ENCODE measurements at places on chromosomes 5 and 9. TPM values are rescaled to one million over a fixed set of nuclear protein-coding genes. Genes with fewer than 3 reads are reported as not detected.

The RABGAP1 gene
- total RNA-seq, result 13.6 TPM

The CYLC2 gene
- not detected for total RNA-seq

The IL3 gene
- total RNA-seq, result not detected

The IL33 gene
- total RNA-seq, result 0.27 TPM

The ANKRD31 gene
- 0.06 TPM for total RNA-seq

The PCDHA10 gene
- 0.02 TPM for total RNA-seq

The OSTF1 gene
- 15.7 TPM for total RNA-seq

The DAPK1 gene
- total RNA-seq, result 28.0 TPM

The ENG gene
- total RNA-seq, result 0.07 TPM

The DIRAS2 gene
- 0.02 TPM for total RNA-seq

The TMC1 gene
- total RNA-seq, result not detected

The PRSS3 gene
- 8.8 TPM for total RNA-seq

The CCL28 gene
- total RNA-seq, result 0.09 TPM

The GALNT12 gene
- 4.0 TPM for total RNA-seq

The GPX3 gene
- total RNA-seq, result 20.3 TPM

The PCDHB15 gene
- total RNA-seq, result 0.05 TPM

The MED27 gene
- 33.1 TPM for total RNA-seq

The NR2F1-AS1 gene
- 2.6 TPM for total RNA-seq

The REEP2 gene
- total RNA-seq, result 6.2 TPM

The MARCOL gene
- total RNA-seq, result not detected

The PCDHA7 gene
- 0.07 TPM for total RNA-seq

The SLC45A2 gene
- total RNA-seq, result not detected

The NR4A3 gene
- total RNA-seq, result 1.6 TPM

The DNLZ gene
- total RNA-seq, result 22.8 TPM

The CD180 gene
- not detected for total RNA-seq

The HRH2 gene
- 0.49 TPM for total RNA-seq

The STC2 gene
- 35.2 TPM for total RNA-seq

The ASS1 gene
- total RNA-seq, result 18.7 TPM

The WDR38 gene
- total RNA-seq, result 0.07 TPM
